ENCODE measurements at places on chromosomes 2 and 18. TPM values are rescaled to one million over a fixed set of nuclear protein-coding genes. Genes with fewer than 3 reads are reported as not detected.

ZNF512 gene
- total RNA-seq: 21.1 TPM

GREB1L gene
- total RNA-seq: 0.56 TPM

NT5C1B gene
- not detected for total RNA-seq

PSTPIP2 gene
- total RNA-seq: 10.0 TPM

PFN4 gene
- 0.28 TPM for total RNA-seq

RTP5 gene
- total RNA-seq: not detected

TUBA3E gene
- total RNA-seq: not detected

SP140L gene
- total RNA-seq: 15.5 TPM

ARHGAP28 gene
- 0.77 TPM for total RNA-seq

ANKRD30BL gene
- total RNA-seq: not detected

UGT1A8 gene
- total RNA-seq: not detected

PPP1CB gene
- 206 TPM for total RNA-seq

HAAO gene
- total RNA-seq: 0.38 TPM

ELP2 gene
- 77.8 TPM for total RNA-seq

SPP2 gene
- total RNA-seq: not detected

LINC00305 gene
- total RNA-seq: not detected

SIX2 gene
- 2.7 TPM for total RNA-seq

GALNT14 gene
- total RNA-seq: 1.7 TPM

IL1F10 gene
- not detected for total RNA-seq

MYOM1 gene
- total RNA-seq: 0.38 TPM

C2orf81 gene
- total RNA-seq: 1.1 TPM

CPO gene
- under 0.01 TPM for total RNA-seq

ALPG gene
- not detected for total RNA-seq

TMEM198 gene
- total RNA-seq: 0.96 TPM

KCNK3 gene
- 0.38 TPM for total RNA-seq

C1QL2 gene
- total RNA-seq: not detected
